ENCODE measurements at places on chromosomes 3 and 15.

DNA sequence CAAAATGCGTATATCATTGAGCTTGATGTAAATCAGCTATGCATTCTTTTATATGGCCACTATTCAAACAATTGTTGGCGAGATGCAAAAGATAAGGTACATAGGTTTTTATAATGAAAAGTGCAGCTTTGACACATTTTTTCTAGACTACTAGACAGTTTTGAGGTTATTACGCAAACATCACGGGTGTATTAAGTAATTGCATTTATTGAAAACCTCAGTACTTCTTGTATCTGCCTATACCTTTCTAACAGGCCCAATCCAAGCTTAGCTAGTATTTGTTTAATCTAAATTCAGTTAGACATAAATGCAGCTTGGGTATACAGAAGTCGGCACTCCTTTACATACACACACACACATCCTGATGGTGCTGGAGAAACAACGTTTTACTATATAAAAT is 2.7 kb downstream of the SPESP1 start:
- DNase-seq = no peak

GRCh38 chr3:52341123-52341522 is 25.0 kb downstream of the DNAH1 start:
- DNase-seq = no peak

- DNase-seq = no peak
Observed at GRCh38 chr3:148146947-148147826, 550.5 kb upstream of the AGTR1 start.

DNA sequence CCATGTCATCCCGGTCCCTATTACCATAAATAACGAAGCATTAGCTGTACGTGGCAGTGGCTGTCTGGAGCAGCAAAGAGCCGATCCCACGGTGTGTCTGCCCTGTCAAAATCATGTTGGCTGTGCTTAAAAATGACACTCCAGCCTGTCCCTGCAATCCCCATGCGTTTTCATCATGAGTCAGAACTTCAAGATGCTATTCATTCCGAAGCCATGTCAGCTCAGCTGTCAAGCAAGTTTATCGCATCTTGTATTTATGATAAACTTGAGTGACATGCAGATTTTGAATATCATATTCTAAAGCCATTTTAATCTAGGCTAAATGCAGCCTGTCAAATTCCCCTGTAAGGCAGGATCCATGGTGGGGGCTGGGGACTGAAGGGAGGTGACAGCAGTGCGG is 152.4 kb downstream of the TJP1 start:
- DNase-seq = no peak

- no peak for DNase-seq
Observed at GRCh38 chr3:74673326-74673725, 58.9 kb upstream of the CNTN3 start.

- DNase-seq = no peak
Observed at GRCh38 chr3:58021962-58022361, 13.7 kb downstream of the FLNB start.

- DNase-seq = no peak
Observed at GRCh38 chr3:16252988-16253387, 11.8 kb downstream of the DPH3 start.

DNA sequence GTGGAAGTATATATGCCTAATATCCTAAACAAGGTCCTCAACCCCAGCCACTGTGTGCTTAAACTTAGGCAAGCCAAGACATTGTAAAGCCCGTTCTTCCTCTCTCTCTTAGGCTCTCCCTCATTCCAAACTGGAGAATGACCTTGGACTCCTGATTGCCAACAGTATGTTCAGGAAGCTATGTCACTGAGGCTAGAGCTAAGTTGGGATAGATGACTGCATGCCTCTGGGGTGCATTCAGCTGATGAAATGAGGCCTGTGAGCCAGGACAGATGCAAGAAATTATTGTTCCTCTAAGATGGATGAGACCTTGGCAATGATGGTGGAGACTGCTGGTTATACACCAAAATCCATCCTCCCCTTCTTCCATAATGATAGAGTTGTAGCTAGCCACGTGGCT is 27.9 kb upstream of the TBC1D21 start:
- no peak for DNase-seq

DNA sequence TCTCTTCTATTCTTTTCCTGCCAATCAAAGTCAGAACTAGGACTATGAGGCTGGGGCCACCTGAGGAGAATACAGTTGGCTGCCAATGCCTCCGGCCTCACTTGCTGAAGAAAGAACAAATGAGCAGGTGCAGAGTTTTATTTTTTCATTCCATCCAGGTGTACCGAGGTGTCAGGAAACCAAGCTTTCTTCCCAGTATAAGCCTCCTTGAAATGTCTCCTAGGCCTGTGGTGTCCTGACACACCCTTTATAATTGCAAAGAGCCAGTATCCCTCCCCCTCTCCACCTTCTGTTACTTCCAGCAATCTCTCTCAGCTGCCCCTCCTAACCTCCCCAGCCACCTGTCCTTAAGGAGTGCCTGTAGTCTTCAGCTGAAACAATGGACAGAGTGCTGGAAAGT is 127.9 kb downstream of the SLC9A9 start:
- no peak for DNase-seq

- DNase-seq = no peak
Observed at GRCh38 chr15:92908713-92909057, 8.6 kb downstream of the CHD2 start.

GRCh38 chr3:127518456-127519081 is 72.0 kb downstream of the TPRA1 start:
- DNase-seq = no peak

DNA sequence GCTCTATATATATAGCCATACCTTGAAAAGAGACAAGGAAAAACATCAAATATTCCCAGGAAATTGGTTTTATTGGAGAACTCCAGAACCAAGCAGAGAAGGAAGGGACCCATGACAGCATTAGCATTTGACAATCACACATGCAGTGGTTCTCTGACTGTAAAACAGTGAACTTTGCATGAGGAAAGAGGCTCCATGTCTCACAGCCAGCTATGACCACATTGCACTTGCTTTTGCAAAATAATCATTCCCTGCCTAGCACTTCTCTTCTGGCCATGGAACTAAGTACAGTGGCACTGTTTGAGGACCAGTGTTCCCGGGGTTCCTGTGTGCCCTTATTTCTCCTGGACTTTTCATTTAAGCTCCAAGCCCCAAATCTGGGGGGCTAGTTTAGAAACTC is 85.5 kb downstream of the TGFBR2 start:
- DNase-seq = no peak

- no peak for DNase-seq
Observed at GRCh38 chr3:140370686-140371085, 307.2 kb upstream of the TRIM42 start.

- DNase-seq = no peak
Observed at GRCh38 chr15:44468709-44469385, 41.4 kb downstream of the CTDSPL2 start.

- DNase-seq = no peak
Observed at GRCh38 chr3:12956316-12956660, 114.9 kb upstream of the RPL32 start.

DNA sequence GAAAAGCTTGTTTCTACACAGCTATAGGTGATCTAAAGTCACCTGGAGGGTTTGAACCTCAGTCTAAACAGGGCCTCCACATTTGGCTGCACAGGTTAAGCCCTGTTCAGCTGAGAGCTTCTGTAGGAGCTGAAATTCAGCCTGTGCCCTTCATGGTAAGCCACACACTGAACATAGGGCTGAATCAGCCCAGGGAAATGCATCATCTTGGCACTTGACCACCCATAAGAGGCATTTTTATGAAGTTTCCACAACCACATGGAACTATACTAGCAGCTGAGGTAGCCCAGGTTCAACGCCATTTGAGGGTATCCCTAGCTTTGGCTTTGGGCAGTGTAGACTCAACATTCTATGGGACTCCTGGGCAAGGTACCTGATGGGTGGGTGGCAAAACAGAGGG is 126.8 kb downstream of the FAM174B start:
- no peak for DNase-seq

DNA sequence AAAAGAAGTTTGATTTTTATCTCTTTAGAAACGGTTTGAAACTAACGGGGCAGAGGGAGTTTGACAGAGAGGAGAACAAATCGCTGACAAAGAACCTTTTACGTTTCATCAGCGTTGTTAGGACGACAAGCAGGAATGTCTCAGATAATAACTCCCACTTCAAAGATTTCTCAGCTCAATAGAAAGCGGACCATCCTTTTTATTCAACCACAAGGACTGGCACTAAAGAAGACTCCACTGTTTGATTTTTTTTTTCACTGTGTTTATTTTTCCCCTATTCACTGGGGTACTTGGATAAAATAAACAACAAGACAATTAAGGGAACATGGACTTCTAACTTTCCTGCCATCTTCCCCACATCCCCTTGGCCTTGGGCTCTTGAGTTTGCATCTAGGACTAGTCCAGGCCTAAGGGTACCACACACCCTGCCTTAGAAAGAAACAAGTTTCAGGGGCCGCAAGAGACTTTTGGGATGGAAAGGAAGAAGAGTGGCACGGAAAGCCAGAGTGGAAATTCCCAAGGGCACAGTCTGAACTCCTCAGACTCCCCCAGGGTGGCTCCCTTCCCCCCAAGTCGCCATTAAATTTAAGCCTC is 19.0 kb downstream of the ZIC4 start:
- no peak for DNase-seq

DNA sequence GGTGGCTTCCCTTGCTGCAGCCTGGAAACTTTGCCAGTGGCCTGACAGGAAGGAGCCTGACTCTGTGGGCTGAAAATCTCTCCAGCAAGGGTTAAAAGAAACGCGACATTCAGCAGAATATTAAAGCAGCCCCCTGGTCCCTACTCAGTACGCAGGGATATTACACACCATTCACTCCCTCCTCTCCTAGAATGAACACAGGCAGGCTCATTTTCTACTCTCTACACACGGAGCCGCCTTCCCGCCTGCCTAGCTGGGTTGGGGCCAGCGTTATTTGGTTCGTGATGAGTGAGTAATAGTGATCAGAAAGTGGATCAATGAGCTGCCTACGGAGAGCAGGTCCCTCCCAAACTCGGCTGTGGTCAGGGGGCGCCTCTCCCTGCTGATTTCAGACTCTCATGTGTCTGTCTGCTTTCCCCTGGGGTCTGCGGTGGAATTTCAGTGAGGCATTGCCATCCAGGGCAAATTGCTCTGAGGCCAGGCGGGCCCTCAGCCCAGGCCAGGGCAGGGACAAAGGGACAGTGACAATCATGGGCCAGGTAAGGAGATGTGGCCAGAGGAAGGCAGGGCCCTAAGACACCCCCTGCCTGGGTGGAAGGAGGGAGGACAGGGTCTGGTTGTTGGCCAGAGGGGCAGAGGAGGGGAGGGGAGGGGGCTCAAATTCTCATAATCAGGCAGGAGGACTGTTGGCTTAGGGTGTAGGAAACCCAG is 2.8 kb downstream of the EPHB1 start:
- DNase-seq = no peak

GRCh38 chr3:131903988-131904415 is 130.8 kb downstream of the CPNE4 start:
- DNase-seq = no peak

- DNase-seq = no peak
Observed at GRCh38 chr3:123801474-123801873, 82.7 kb downstream of the MYLK start.
